ENCODE measurements at places on chromosomes 1 and 21.

- no peak for DNase-seq
Observed at GRCh38 chr1:27255136-27255535, 20.7 kb downstream of the WDTC1 start.

GRCh38 chr1:165281207-165281901 lies 75.2 kb downstream of the LMX1A start:
- no peak for DNase-seq

GRCh38 chr1:221998781-221999180 lies 256.9 kb upstream of the DUSP10 start:
- no peak for DNase-seq

DNA sequence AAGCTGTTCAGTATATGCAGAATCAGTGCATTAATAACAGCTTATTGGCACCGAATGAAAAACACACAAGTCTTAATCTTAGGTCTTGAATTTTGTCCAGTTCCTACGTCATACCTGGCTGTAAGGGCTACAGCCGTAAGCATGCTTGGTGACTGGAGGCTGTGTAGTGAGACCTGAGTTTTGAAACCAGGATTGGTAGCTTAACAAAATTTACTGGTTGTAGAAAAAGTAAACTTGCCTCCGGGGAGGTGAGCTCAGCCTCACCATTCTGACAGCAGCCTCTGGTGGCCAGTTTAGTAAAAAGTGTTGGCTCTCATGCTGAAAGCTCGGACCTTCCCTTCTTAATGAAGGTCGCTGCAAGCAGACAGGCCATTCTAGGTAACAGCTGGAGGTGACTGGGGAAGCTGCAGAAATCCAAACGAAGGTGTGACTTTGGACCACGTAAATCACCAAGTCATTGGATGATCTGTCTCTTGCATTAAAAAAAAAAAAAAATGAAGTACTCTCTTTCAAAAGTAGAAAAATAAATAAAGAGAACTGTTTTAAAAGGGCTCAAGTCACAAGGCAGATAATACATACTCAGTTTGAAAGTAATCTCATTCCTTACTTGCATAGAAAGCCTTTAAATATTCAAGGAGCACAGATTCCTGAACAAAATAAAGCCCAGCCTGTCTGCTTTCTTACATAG lies 48.9 kb downstream of the HLCS start:
- no peak for DNase-seq
